ENCODE measurements at places on chromosomes 16 and 17.

DNA sequence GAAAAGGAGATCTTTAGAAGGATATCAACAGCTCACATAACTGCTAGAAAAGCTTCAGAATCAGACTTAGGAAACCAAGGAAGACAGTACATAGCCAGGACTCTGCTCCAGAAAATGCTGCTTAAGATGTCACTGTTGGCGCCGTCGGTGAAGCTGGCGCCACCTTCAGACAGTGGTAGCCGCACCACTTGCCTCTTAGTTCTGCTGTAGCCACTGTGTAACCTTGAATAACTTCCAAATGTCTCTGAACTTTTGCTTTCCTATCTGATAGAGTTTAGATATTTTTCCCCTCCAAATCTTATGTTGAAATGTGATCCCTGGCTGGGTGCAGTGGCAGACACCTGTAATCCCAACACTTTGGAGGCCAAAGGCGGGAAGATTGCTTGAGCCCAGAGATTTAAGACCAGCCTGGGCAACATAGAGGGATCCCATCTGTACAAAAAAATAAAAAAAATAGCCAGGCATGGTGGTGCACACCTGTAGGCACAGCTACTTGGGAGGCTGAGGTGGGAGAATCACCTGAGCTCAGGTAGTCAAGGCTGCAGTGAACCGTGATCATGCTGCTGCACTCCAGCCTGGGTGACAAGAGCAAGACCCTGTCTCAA is 6.3 kb upstream of the USP31 start:
- no peak for DNase-seq

DNA sequence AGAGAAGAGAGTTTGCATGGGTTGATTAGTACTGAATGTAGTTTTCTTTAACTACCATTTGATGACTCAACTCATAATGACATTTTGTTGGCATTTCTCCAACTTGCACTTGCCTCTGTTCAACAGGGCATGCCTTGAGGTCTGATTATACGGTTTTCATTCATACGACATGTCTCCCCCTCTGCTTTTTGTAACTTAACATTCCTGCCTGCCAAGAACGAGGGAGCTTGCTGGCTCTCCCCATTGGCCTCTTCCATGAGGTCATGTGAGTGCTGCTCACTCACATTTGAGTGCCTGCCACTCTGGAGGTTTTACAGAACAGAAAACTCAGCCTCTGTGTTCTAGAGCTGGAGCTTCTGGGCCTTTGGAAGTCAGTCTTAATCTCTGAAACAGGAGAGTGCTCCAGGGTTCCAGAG is 19.7 kb downstream of the MAP2K6 start:
- DNase-seq: no peak

- no peak for DNase-seq
Measured at GRCh38 chr16:71803305-71803690, 5.3 kb downstream of the AP1G1 start.

DNA sequence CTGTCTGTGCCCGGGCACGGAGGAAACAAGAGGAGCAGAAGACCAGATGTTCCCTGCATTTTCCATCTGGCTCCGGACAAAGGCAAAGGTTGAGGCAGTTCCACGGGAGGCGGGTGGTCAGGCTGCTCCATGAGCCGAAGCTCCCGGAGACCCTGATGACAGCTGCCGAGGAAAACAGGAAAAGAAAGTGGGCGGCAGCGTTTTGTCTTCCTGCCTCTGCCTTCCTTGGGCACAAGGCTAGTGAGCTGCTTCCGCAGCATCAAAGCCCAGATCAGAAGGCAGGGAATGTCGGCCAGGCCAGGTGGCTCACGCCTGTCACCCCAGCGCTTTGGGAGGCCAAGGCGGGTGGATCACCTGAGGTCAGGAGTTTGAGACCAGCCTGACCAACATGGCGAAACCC is 16.2 kb downstream of the SLC43A2 start:
- no peak for DNase-seq

- no peak for DNase-seq
Measured at GRCh38 chr17:7445619-7445968, 733 bp downstream of the CHRNB1 start.

GRCh38 chr17:77223642-77224420 is 83.1 kb downstream of the SEC14L1 start:
- DNase-seq: no peak

DNA sequence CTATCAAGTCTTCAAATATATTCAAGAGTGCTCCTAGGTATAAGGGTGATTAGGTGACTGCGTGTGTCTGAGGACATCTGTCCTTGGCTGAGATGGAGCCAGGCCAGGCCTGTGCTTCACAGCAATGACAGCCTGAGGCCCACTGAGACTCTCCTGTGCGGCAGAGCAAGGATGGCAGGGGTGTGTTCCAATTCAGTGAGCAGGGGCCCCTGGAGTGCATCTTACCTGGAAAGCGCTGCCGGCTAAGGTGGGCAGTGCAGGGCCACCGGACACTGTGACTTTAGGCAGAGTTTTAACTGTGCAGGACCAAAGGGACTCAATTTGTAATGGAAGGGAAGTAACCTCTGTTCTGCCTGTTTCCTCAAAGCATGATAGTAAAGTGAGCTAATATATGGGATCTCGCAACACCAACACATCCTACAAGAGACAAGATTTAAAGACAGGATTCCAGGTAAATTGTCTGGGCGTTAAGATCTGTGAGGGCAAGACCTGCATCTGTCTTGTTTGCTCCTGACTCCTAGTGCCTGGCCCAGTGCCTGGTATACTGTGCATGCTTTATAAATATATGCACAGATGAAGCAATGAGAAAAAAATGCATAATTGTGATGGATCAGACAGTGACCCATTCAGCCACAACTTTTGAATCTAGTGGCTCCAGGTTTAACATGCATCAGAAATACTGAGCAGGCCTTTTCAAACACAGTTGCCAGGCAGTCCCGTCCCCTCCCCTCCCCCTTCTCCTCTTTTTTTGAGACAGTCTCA is 86.7 kb downstream of the MRC2 start:
- no peak for DNase-seq

- no peak for DNase-seq
Measured at GRCh38 chr16:12340151-12340733, 363.7 kb downstream of the SNX29 start.

- DNase-seq: peak; percentile 55
Measured at GRCh38 chr17:49851387-49852291, 3.8 kb upstream of the TAC4 start.

DNA sequence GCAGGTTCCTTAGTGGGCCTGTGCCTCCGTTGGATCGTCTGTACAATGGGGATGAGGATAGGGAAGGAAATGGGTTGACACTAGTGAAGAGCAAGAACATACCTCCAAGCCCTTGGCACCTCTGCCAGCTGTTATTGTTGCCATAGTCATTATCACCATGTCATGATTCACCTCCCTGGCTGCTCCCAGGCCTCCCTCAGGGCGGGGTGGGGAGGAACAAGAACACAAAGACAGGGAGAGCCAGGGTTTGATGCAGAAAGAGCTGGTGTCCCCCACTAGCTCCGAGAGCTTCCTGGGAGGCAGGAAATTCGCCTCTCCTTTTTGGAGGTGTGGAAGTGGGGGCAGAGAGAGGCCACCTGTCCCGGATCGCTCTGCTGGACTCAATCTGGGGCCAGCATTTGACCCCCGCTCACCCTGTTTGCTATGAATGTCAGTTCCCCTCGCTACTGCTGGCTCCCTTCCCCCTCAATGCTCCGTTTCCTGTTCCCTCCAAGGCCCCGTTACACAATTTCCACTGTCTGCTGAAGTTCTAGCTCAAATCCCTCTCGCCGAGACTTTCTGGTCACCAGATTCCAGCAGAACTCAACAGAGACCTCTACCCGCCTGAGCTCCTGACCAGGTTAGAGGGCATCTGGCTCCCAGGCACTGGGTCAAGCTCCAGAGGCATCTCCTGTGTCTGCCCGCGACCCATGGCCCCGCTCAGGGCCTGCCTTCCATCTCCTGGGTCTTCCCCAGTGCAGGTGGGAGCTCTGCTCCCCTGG is 9.1 kb downstream of the TIMP2 start:
- DNase-seq: no peak

GRCh38 chr16:85616607-85617321 is 3.6 kb downstream of the GSE1 start:
- DNase-seq: no peak

GRCh38 chr16:79261944-79262552 is 338.5 kb downstream of the MAF start:
- DNase-seq: no peak

DNA sequence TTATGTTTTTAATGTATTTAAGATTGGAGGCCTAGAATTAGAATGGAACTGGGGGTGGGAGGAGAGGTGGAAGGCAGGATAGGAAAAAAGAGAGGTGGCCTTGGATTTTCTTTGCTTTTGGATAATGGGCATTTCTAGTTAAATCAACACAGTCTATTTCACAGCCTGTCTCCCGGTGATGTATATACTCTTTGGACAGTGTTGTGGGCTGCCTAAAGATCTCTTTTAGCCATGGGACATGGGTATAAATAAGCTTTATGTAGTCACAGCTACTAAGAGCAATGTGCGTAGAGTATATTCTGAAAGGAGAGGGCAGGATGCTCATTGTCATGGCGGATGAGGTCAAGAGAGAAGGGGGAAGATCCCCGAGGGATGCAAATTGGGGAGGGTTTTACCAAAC is 1084.4 kb upstream of the RBFOX1 start:
- DNase-seq: no peak

DNA sequence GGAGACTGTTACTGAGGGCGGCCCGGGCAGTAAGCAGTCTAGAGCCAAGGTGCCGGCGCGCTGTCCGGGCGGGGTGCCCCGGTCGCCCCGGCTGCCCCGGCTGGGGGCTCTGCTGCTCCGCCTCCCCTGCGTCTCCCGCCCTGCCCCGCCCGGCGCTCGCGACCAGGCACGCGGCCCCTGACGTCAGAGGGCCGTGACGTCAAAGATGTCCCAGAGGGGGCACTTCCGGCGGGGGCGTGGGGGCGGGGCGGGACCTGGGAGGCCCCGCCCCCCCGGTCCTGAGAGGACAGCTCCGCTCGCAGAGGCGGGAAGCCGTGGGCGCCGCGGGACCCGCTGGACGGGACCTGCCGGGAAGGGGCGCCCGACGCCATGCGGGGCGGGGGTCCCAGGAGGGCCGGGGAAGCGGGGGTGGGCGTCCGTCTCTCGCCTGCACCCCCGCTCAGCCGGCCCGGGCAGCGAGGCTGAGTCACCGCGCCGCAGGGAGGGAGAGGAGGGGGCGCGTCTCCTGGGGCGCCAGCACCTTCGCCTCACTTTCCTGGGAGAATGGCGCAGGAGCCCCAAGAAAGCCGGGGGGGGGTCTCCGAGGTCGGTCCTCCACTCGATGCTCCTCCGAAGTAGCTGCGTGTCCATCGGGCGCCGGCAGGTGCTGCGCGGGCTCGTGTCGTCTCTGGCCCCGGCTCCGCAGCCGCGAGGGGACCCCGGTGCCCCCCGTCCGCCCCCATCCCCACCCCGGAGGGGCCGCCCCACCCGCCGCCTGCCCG is 4.4 kb upstream of the HIC1 start:
- DNase-seq: peak; percentile 70

- no peak for DNase-seq
Measured at GRCh38 chr16:3494386-3494973, 809 bp downstream of the C16orf90 start.

DNA sequence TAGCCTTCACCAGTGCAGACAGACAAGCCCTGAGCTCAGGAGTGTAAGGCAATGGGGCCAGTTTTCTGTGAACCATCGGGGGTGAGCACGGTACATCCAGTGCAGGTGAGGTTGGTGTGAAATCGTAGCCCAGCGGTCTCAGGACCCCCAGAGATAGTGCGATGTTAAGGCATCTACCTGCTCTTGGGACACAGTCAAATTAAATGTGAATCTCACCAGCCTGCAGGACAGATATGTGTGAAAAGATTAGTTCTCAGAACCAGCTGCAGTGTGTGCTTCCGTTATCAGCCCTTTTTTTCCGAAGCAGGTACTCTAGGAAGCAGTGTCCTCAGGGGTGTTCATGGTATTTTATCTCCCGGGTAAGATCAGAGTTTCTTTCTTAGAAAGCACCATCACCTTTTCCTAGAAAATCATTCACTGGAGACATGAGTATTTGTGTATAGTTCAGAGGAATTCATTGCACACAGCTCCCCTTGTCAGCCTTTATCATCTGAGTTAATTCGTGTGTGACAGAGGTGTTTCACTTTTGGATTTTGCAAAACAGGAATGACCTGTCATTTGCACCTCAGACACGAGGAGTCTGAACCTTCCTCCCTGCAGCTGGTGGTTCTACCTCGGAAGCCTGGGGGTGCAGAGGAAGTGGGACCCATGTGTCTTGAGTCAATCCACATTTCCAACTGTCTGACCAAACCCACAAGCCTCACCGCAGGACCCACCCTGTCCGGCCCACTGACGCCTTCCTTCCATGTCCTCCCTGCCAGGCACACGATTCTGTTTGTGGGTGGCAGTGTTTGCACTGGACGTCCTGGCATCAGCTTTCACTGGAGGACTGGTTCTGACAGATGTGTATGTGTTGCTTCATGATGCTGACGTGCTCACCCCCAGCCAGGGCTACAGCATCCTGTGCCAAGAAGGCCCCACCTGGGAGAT is 107.8 kb downstream of the CLEC16A start:
- no peak for DNase-seq

- DNase-seq: no peak
Measured at GRCh38 chr17:2835780-2836179, 39.5 kb downstream of the RAP1GAP2 start.

- DNase-seq: no peak
Measured at GRCh38 chr16:50338371-50339231, 30.2 kb downstream of the BRD7 start.

DNA sequence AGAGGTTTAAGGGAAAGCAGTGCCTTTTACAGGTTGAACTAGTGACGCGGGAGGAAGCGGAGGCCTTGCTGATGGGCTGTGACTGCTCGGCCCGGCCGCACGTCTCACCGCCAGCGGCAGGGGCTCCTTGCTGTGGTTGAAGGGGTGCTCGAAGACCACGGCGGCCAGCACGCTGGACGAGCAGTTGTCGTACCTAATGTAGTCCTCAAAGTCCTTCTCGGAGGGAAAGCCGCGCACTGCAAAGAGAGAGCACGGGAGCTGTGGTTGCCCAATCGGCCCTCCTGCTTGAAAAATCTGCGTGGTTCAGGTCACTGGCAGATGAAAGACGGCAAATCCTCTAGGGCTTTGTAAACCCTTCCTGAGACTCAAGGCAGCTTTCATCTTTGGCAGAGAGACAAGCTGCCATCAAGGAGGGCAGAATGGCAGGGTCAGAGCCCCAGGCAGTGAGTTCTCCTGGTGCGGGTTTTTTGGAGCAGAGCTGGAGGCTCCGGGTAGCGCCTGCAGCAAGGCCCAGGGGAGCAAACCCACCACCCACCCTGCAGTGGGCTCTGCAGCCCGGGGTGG is 16.1 kb downstream of the ABCA3 start:
- no peak for DNase-seq

GRCh38 chr17:55435408-55435807 is 13.8 kb upstream of the MMD start:
- no peak for DNase-seq
